Stimulated activated CD4-positive, alpha-beta T cell treated with anti-CD3 and anti-CD28 coated beads, Interleukin-2, amount 100 ng/mL, for 48 hours (primary cell): ENCODE measurements at places on chromosomes 6 and 20.

- DNase-seq = no peak
Measured at GRCh38 chr20:10658051-10658823, 15.6 kb downstream of the JAG1 start.

DNA sequence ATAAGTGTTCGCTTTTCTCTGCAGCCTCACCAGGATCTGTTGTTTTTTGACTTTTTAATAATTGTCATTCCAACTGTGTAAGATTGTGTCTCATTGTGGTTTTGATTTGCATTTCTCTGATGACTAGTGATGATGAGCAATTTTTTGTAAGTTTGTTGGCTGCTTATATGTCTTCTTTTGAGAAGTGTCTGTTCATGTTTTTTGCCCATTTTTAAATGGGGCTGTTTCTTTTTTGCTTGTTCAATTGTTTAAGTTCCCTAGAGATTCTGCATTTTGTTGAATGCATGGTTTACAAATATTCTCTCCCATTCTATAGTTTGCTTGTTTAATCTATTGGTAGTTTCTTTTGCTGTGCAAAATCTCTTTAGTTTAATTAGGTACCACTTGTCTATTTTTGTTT, 295.9 kb downstream of the PACRG start:
- no peak for DNase-seq

- no peak for DNase-seq
Measured at GRCh38 chr6:24441599-24441904, 38.8 kb downstream of the MRS2 start.

GRCh38 chr6:7580927-7581618, 8.9 kb upstream of the SNRNP48 start:
- DNase-seq = no peak

DNA sequence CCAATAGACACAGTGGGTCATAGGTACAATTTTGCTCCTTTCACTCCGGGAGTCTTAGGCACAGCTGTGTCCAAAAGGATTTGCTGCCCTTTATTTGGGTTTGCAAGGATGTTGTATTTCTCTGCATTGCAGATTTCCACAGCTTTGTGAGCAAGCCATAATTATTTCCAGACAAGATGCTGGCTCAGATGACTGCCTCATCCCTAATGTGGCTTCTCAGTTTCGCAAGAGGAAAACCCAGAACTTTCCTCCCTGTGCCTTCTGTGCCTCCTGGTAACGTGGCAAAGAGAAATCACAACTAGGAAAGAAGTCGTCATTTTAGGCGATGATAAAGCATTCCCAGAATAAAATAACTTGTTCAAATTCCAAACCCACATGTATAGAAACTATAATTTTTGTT, 33.7 kb downstream of the FAM50B start:
- no peak for DNase-seq

DNA sequence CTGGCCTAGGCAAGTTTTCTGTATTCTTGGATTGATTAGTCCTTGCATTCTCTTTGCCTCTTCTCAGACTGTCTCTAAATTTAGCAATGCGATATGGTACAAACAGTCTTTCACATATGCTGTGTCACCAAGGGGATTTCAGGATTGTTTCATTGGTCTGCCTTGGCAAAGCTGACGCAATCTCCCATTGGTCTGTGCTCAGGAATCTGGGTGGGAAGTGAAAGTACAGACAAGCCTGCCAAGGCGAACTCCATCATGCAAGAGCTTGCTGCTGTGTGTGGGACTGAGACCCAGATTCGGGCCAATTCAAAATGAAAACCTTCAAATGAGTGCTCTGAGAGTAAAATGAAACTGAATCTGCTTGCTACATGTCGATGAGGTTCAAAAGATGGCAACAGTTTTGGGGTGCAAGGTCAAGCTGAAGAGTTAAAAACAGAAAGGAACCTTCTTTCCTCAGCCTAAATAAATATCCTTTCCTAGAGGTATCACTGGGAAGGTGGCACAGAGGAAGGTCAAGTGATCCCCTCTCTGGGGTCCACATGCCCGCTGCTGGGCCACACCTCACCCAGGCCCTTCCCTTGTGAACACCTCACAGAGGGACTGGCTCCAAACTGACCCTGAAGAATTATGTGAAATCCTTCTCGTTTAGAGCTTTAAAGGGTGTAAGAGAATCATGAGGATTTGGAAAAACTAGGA, 198.8 kb upstream of the PREP start:
- peak; percentile 32 for DNase-seq

GRCh38 chr6:157768304-157768703, 54.7 kb upstream of the SNX9 start:
- no peak for DNase-seq

DNA sequence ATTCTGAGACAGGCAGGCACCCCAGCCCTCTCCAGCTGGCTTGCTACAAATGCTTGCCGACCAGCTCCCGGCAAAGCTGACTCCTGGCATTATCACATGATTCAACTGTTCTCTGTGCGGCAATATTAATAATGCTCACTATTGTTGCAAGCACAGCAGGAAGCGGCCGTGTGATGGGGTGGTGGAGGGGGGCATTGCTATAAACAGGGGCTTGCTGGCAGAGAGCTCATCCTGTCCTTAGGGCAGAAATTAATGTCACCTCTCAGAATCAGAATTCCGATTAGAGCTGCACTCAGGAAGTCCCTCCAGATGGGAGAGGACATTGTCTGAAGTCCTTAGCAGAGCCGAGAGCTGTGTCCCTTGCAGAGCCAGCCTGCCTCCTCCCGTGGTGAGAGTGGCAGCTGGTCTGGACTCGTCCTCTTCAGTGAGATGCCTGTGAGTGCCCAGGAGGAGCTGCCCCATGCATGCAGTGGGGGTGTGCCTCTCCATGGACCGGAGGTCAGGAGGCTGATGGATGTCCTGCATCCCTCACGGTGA, 162.5 kb downstream of the CDH4 start:
- DNase-seq = no peak

GRCh38 chr20:10075606-10076005, 40.8 kb downstream of the ANKEF1 start:
- DNase-seq = no peak

GRCh38 chr6:145887969-145888368, 73.4 kb upstream of the FBXO30 start:
- no peak for DNase-seq

- no peak for DNase-seq
Measured at GRCh38 chr20:20443504-20443903, 75.6 kb downstream of the INSM1 start.

DNA sequence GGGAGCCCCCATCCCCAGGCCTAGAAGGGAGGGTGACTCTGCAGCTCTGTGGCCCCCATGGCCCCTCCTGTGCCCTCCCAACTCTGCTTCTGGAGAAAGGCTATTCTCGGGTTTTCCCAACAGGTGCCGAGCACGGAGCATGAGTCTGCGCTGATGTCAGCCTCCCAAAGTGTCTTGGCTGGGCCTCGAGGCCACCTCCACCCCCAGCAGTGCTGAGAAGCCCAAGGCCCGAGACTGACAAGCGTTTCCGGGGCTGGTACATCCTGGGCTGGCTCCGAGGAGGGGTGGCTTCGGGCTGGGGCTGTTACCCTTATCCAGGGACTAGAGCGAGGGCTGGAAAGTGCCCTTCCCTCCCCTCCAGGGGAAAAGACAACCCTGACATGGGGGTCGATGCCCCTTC, 60.2 kb upstream of the GATA5 start:
- no peak for DNase-seq

GRCh38 chr6:307065-307814, 15.0 kb downstream of the DUSP22 start:
- DNase-seq = no peak

DNA sequence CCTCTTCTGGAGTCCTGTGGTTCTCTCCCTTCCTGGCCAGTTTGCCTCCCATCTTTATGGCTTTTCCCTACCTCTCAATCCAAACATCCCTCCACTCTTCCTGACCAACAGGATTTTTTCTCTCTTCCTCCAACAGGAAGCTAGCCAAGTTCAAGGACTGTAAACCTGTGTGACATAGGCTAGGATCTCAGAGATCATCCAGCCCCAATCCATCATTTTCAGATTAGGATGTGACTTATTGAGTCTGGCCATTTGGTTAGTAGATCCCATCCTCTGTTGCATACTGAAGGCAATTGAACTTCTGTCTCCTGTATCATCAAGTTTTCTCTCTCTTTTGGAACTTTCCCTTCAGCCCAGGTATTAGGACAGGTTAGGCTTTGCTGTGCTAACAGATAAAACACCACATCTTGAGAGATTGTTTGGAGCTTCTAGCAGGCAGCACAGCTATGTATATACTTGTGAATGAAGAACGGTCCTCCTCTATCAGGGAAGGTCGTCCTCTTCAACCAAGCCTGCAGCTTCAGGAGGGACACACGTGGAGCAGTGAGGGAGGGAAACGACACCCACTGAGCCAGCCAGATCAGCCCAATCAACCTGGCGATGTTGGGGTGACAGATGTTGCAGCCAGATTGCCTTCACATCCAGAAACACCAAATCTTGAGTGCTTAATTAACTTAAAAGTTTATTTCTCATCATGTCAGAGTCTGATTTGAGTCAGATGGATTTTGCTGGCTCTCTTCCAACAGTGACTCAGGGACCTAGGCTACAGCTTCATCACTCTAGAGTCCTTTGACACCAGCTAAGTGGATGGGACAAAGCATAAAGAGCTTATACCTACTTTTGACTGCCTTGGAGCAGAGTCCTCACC, 106.8 kb downstream of the GJA10 start:
- peak; percentile 45 for DNase-seq

- no peak for DNase-seq
Measured at GRCh38 chr6:44156494-44157151, 2.0 kb upstream of the CAPN11 start.

DNA sequence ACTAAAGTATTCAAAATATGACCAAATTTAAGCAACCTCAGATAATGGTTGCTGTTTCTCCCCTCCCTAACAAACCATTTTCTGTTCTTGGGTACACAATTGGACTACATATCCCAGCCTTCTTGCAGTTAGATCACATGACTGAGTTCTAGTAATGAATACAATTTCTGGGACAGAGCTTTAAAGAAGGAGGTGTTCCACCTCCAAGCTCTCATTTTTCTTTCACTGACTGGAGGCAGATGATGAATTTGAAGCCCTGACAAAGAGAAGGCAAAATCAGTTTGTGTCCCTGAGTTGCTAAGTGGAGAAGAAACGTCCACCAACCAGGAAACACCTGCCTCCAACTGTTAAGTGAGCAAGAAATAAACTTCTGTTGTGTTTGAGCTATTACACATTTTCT, 117.2 kb downstream of the LCA5 start:
- no peak for DNase-seq

DNA sequence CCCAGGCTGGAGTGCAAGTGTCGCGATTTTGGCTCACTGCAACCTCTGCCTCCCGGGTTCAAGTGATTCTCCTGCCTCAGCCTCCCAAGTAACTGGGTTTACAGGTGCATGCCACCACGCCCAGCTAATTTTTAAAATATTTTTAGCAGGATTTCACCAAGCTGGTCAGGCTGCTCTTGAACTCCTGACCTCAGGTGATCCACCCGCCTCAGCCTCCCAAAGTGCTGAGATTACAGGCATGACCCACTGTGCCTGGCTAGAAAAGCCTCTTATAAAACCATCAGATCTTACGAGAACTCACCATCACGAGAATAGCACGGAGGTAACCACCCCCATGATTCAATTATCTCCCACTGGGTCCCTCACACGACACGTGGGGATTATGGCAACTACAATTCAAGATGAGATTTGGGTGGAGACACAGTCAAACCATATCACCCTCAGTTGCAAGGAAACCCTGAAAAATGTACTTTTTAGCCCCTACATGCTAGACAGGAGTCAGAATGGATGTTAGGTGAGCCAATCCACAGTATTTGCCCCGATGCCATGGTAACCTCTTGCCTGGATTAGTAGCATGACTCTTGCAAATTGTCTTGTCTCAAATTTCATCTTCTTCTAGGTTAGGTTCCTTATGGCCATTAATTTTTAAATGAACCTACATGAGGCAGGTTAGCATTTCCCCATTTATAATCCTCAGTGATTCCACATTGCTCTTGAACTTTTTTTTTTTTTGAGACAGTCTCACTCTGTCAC, 17.1 kb upstream of the SASH1 start:
- DNase-seq = no peak

DNA sequence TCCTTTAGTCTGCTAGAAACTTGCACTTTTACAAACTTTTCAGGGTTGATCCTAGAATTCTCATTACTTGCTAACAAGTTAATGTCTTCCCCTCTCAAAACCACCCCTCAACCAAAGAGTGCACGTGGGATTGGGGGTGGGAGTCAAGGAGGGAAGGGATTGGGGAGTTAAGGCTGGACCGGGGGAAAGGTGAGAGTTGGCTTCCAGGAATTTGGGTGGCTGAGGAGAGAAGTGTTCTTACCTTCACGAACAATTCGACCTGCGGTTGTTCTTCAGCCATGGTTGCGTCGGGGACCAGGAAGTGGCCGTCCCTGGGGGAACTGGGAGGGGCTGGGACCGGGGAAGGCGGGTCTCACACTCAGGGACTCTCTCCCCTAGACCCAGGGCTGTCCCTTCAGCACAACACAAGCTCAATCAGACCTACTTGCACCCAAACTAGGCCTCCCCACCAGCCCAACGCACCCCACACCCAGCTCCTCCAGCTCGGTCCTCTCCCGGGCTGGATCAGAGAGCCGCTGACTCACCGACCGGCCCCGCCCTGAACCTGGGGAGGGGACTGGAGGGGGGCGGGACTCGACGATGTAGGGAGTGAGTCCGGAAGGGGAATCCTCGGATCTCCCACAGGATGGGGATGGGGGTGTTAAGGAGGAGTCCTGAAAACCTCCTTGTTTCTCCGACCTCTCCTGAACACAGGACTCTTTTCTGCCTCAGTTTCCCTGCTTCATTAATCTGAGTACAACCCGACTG, at the start of gene CLIC1:
CLIC1 (minus strand) TSS at position 510 of the 747 bp plus-strand sequence; CDS start at position 280, 230 bp downstream.
- DNase-seq = peak; percentile 77

GRCh38 chr6:113428702-113429101, 428.4 kb upstream of the MARCKS start:
- no peak for DNase-seq

DNA sequence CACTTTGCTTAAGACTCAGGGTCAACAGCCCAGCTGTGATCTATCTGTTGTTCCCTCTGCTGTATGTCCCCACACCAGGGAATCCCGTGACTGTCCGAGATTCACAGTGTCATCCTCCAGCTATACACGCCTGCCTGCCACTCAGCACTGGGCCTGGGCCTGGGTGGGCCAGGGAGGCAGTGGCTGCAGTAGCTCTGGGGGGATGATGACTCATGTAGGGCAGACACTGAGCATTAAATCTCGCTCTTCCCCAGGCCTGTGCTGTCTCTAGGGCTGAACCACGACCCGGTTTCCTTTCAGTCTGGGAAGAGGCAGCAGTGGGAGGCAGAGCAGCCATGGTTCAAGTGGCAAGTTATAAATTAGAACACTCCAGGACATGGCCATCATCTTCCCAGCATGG, 173.9 kb downstream of the LRFN2 start:
- DNase-seq = no peak

GRCh38 chr20:39094391-39094790, 132.2 kb downstream of the DHX35 start:
- DNase-seq = no peak

GRCh38 chr6:12014873-12015149, 2.7 kb downstream of the HIVEP1 start:
- DNase-seq = no peak
